Stimulated activated CD8-positive, alpha-beta memory T cell treated with anti-CD3 and anti-CD28 coated beads, Interleukin-7, amount 100 ng/mL, for 1 hour (primary cell): ENCODE measurements at places on chromosomes 5 and 9.
A peak's percentile ranks its signal among the peaks of the same experiment; 100 is the strongest.

- DNase-seq = peak; percentile 2
These were observed 184.3 kb downstream of the CTNND2 start for GRCh38 chr5:11719888-11720481.

DNA sequence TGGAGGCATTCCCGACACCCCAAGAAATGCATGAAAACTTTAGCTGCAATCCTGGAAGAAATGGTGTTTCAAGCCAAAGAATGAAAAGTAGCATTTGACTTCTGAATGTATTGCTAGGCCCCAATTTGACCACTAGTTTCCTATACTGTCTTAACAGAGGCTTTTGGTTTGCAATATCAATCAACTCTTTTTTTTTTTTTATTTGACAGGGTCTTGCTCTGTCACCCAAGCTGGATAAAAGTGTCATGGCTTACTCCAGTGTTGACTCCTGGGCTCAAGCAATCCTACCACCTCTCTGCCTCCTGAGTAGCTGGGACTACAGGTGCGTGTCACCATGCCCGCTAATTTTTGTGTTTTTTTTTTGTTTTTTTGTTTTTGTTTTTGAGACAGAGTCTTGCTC, 3.2 kb upstream of the GPR107 start:
- no peak for DNase-seq

DNA sequence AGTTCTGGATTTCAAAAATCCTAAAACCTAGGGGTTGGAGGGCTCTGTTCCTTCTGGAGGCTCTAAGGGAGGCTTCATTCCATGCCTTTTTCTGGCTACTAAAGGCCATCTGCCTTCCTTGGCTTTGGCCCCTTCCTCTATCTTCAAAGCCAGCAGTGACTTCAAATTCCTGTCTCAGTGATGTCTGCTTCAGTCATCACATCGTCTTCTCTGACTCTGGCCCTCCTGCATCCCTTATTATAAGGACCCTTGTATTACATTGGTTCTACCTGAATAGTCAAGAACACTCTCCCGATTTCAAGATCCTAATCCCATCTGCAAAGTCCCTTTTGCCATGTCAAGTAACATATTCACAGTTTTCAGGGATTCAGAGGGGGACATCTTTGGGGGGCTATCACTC, 60.3 kb downstream of the GNA14 start:
- no peak for DNase-seq

DNA sequence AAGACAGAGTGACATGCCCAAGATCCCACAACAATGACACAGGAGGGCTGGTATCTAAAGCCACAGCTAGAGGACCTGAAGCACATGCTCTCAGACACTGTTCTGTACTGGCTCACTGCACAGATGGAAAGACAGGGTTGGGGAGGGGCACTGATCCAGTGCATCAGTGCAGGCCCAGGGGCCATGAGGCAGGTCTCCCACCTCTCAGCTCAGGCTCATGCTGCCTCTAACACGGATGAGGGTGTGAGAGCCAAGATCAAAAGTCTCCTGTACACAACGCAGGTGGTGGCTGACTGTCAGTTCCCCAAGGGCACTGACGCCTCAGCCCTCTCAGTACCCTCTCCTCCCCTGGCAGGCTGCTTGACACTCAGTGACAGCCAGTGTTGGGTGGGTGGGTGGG, 10.9 kb downstream of the RAPGEF1 start:
- no peak for DNase-seq

GRCh38 chr5:108386345-108387061, 4.6 kb upstream of the FBXL17 start:
- no peak for DNase-seq
